Pancreas (tissue), 10 donors: ENCODE measurements at places on chromosomes 12 and 14.
A peak's percentile ranks its signal among the peaks of the same experiment; 100 is the strongest.

DNA sequence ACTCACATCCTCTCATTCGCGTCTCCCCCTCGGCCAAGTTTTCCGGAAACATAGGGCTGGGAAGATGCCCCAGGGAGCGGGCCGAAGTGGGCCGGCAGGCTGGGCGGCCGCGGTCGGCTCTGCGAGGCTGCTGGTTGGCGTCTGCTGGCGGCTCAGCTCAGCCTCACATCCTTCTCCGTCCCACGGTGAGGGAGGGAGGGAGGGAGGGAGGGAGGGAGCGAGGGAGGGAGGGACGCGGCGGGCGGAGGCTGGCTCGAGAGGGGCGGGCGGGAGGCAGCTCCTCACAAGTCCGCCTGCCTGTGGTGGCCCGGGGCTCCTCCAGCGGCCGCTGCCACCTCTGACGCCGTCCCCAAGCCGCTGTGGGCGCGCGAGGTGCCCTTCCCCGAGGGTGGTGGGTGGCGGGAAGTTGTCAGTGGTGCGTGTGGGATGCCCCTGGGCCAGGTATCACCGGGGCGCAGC, 93.8 kb downstream of the RFLNA start:
- H3K36me3 ChIP-seq: peaks cover 10% of the 10 kb centered on the region
- peak overlapping the region; percentile 90 for H3K27ac ChIP-seq
- peak overlapping the region; percentile 49 for H3K4me3 ChIP-seq
- H3K27me3 ChIP-seq: no peaks in the 10 kb centered on the region
- peak; percentile 88 for DNase-seq

- H3K4me1 ChIP-seq: no peaks in the 10 kb centered on the region
- DNase-seq: no peak
- no peaks in the 10 kb centered on the region for H3K27me3 ChIP-seq
These were observed 55.3 kb downstream of the ZFYVE21 start for GRCh38 chr14:103770902-103771301.

- H3K4me3 ChIP-seq: no peak overlapping the region
- no peaks in the 10 kb centered on the region for H3K36me3 ChIP-seq
- no peak overlapping the region for H3K27ac ChIP-seq
These were observed 154.3 kb downstream of the BCL11B start for GRCh38 chr14:99117671-99118045.

GRCh38 chr12:123270214-123271000, 1.2 kb downstream of the CDK2AP1 start:
- no peaks in the 10 kb centered on the region for H3K36me3 ChIP-seq
- H3K27me3 ChIP-seq: no peaks in the 10 kb centered on the region
- H3K4me1 ChIP-seq: peaks cover 4% of the 10 kb centered on the region
- H3K27ac ChIP-seq: peak overlapping the region; percentile 62
- DNase-seq: no peak
- peak overlapping the region; percentile 59 for H3K4me3 ChIP-seq

DNA sequence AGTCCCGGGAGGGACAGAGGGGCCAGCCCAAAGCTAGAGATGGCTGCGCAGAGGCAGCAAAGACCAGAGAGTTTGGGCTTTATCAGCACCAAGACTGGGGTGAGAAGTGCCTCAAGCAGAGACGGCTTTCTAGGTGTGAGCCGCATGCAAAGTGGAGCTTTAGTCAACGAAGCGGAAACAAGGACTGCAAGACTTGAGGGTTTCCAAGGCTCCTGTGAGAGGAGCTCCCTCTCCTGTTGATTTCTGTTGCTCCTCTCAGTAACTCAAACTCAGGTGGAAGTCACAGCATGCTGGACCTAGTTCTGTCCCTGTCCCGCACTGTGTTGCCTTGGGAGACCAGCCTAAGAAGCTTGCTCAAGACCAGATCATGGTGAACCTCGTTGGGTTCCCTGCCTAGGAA, 327.8 kb downstream of the MED13L start:
- no peaks in the 10 kb centered on the region for H3K4me1 ChIP-seq
- DNase-seq: no peak
- H3K27me3 ChIP-seq: no peaks in the 10 kb centered on the region
- no peak overlapping the region for H3K4me3 ChIP-seq
- no peak overlapping the region for H3K27ac ChIP-seq
- H3K36me3 ChIP-seq: no peaks in the 10 kb centered on the region

- H3K36me3 ChIP-seq: no peaks in the 10 kb centered on the region
- H3K4me3 ChIP-seq: no peak overlapping the region
- H3K27me3 ChIP-seq: no peaks in the 10 kb centered on the region
- no peak overlapping the region for H3K27ac ChIP-seq
- DNase-seq: no peak
These were observed 148.1 kb upstream of the C14orf180 start for GRCh38 chr14:104431351-104431928.

- H3K27me3 ChIP-seq: no peaks in the 10 kb centered on the region
- H3K27ac ChIP-seq: no peak overlapping the region
- H3K4me1 ChIP-seq: no peaks in the 10 kb centered on the region
These were observed 270.5 kb downstream of the BCAT1 start for GRCh38 chr12:24678436-24678835.

DNA sequence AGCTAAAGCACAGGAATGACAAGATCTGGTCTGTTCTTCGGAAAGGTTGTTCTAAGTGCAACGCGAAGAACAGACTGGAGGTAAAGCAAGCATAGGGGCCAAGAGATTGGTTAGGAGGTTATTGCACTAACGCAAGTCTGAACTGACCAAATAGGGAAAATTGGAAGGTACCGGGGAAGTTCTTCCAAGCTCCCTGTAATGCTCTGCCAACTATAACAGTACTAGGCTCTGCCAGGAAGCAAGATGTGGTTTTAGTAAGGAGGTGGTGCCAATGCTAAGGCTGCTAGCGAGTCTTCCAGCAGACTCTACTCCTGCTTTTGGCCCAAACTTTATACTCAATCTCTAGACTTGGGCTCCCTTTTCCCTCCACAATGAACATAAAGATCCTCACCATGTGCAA, 138.6 kb downstream of the PAWR start:
- no peak overlapping the region for H3K4me3 ChIP-seq
- DNase-seq: no peak
- H3K27me3 ChIP-seq: no peaks in the 10 kb centered on the region
- peaks cover 15% of the 10 kb centered on the region for H3K4me1 ChIP-seq

- no peak for DNase-seq
- no peak overlapping the region for H3K27ac ChIP-seq
- H3K4me3 ChIP-seq: no peak overlapping the region
- no peaks in the 10 kb centered on the region for H3K4me1 ChIP-seq
- no peaks in the 10 kb centered on the region for H3K27me3 ChIP-seq
- no peaks in the 10 kb centered on the region for H3K36me3 ChIP-seq
These were observed 17.9 kb downstream of the CPM start for GRCh38 chr12:68915055-68915454.
